ENCODE measurements at places on chromosomes 1 and 21.

GRCh38 chr1:223609977-223610376 lies 55.5 kb downstream of the CAPN8 start:
- DNase-seq, result no peak

- DNase-seq, result peak; percentile 81
These were observed 65.1 kb downstream of the GADD45A start for GRCh38 chr1:67749844-67750690.

DNA sequence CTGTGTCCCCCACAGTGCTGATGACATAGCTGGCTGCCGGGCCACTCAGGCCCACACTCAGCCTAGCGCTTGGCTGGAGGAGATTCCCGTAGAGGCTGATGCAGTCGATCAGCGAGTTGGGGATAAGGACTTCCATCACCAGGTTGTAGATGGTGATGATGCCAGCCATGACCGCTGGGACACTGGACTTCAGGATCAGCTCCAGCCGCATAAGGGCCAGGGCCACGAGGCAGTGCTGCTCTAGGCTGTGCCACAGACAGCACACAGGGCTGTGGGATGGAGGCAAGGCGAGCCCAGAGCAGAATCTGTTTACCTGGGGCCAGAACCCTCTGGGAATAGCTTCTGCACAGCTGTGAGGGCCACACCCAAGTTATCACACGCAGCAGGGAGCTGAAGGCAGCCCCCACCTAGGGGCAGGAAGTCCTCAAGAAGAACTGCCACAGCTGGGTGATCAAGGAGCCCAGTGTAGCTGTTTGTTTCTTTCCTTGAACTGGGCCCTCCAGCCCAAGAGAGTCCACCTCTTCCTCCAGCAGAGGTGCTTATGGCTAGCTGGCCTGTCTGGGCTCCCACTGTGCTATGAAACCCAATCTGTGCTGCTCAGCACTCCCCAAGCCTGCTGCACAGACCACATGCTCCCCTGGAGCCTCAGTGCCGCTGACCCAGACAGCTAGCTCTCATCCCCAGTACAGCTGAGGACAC lies 6.2 kb downstream of the SLC2A1 start:
- DNase-seq, result peak; percentile 53

- DNase-seq, result no peak
These were observed 9.3 kb upstream of the GIPC2 start for GRCh38 chr1:78036450-78036849.

GRCh38 chr1:205604059-205604458 lies 27.8 kb downstream of the ELK4 start:
- DNase-seq, result no peak

GRCh38 chr21:40162075-40162474 lies 294.8 kb downstream of the PCP4 start:
- DNase-seq, result no peak

GRCh38 chr1:31010086-31010989 lies 55.2 kb downstream of the PUM1 start:
- DNase-seq, result no peak

GRCh38 chr1:212926372-212926771 lies 24.0 kb upstream of the VASH2 start:
- DNase-seq, result no peak

- DNase-seq, result no peak
These were observed 55.2 kb upstream of the IPO9 start for GRCh38 chr1:201773764-201774163.

- no peak for DNase-seq
These were observed at the start of gene C1QC for GRCh38 chr1:22643381-22643780. C1QC (plus strand) TSS chr1:22643633; CDS start chr1:22644024, 391 bp downstream.

GRCh38 chr1:30805304-30806003 lies 47.9 kb upstream of the LAPTM5 start:
- DNase-seq, result no peak

DNA sequence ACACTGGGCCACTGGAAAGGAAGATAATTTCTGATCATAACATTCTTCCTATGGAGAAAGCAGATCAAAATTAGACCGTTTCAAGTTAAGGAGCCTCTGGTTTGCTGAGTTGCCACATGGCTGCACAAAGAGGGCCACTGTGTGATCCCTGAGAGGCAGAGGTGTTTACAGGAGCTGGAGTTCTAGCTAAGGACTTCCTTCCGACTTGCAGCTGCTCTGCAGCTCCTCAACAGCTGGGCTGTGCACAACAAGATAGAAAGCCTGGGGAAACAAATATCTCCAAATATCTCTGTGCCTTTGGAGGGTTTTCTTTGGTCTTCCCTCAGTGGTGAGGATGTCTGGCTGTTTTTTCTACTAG lies 26.8 kb downstream of the GADD45A start:
- DNase-seq, result no peak

DNA sequence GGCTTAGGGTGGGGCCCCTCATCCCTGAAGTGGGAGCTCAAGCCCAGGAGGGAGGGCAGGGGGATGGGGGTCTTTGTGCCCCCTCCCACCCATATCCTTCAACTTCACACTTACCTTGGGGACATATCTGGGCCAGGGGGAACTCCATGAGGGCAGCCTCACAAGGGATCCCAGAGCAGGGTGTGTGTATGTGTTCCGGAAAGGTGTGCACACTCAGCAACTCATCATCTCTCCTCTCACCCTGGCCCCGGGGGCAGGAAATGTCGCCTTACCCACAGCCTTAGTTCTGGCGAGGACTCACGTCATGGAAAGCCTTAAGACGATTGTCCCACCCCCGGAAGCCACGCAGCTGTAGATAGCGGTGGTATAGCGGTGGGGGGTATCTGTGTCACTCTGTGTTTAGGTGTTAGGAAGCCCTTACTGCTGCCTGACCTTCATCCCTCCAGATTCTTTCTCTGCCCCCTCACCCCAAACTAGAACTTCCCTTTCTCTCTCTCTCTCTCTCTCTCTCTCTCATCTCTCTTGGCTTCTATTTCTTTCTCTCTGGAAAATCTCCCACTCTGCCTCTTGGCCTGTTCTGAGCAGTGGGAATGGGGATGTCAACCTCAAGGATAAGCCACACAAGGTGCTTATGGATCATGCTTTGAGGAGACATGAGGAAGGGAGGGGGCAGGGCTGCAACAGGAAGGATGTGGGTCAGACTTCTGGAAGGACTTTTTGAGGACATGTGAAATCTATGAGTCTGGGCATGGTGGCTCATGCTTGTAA lies at the start of gene SH2D2A:
SH2D2A (minus strand) TSS at position 288 of the 768 bp plus-strand sequence; CDS start at position 148, 140 bp downstream.
- no peak for DNase-seq

GRCh38 chr1:26761217-26761616 lies 26.5 kb upstream of the PIGV start:
- no peak for DNase-seq

GRCh38 chr1:8189931-8190483 lies 127.9 kb upstream of the SLC45A1 start:
- DNase-seq, result peak; percentile 77

GRCh38 chr1:19645411-19646251 lies 1.5 kb downstream of the NBL1 start:
- no peak for DNase-seq

- no peak for DNase-seq
These were observed 116.4 kb upstream of the COP1 start for GRCh38 chr1:176323472-176323871.

GRCh38 chr1:5927506-5928370 lies 64.5 kb downstream of the NPHP4 start:
- DNase-seq, result peak; percentile 9

DNA sequence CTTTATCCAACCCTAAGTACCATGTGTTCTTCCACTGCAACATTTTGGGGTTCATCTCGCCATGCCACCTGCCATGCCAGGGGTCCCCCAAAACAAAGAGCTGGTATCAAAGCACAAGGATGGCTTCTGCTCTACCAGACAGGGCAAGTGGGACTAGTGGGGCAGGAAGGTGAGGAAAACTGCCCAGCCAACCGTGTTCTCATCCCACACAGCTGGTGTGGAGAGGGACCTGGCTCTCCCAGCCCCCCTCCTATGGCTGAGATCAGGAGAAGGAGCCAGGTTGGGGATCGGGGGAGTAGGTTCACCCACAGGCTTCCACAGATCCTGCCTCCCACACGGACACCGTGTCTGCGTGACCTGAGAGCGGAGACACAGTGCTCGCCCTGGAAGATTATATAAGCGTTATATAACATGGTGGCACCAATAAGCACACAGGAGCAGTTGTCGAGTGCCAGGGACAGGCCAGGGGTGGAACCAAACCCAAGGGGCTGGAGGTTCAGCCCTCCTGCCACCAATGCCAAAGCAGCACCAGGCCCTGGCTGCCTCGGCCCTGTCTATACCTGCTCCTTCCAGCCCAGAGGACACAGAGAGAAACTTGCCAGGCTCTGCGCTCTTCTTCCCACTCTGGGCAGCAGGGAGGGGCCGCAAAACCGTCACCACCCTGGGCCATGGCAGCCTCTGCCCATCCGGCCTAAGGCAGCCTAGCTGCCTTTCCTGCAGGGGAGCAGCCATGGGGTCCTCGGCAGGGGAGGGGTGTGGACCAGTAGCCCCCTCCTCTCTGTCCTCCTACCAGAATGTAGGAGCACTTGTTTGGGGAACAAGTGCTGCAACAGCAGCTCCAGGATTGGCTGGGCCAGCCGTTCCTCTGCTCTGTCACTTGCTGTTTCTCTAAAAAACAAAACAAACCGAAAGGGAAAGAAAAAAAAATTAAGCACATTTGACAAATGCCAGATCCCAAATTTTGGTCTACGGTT lies 43.5 kb downstream of the CD34 start:
- DNase-seq, result no peak

- peak; percentile 47 for DNase-seq
These were observed 219.5 kb downstream of the TPR start for GRCh38 chr1:186155594-186155993.

DNA sequence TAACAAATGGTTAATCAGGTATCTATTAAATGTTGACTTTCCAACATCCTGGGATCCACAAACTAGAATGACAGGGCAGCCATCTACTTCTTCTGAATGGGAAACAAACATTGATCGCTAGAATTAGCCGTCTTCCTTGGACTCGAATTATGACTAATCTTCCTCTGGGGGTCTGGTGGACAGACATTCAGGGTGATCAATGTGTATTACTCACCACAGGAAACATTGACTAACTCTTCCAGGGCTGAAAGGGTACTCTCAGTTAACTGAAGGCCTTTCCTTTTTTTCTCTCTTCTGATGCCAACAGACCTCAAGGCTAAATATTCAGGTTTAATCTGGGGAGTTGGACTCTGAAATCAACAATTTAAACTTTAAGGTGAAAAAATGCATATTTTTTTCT lies 9.5 kb downstream of the NOL9 start:
- no peak for DNase-seq

DNA sequence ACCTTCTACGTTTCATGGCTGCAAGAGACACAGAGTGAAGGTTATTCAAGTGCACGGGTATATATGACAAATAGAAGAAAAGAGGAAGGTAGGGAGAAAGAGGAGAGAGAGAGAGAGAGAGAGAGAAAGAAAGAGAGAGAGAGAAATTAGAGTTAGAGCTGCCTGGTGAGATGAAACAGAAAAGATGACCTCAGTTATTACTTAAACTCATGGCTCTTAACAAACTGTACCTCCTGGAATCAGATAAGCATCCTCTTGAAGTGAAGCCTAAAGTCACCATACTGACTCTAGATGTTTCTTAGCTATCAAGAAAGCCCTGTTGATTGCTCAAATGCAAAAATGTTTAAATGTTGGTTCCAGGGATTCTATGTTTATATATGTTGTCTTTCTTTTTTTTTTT lies 597.7 kb upstream of the ZP4 start:
- no peak for DNase-seq

GRCh38 chr1:175448467-175448866 lies 255.9 kb upstream of the KIAA0040 start:
- DNase-seq, result no peak
